ENCODE measurements at places on chromosomes 6 and 20.

DNA sequence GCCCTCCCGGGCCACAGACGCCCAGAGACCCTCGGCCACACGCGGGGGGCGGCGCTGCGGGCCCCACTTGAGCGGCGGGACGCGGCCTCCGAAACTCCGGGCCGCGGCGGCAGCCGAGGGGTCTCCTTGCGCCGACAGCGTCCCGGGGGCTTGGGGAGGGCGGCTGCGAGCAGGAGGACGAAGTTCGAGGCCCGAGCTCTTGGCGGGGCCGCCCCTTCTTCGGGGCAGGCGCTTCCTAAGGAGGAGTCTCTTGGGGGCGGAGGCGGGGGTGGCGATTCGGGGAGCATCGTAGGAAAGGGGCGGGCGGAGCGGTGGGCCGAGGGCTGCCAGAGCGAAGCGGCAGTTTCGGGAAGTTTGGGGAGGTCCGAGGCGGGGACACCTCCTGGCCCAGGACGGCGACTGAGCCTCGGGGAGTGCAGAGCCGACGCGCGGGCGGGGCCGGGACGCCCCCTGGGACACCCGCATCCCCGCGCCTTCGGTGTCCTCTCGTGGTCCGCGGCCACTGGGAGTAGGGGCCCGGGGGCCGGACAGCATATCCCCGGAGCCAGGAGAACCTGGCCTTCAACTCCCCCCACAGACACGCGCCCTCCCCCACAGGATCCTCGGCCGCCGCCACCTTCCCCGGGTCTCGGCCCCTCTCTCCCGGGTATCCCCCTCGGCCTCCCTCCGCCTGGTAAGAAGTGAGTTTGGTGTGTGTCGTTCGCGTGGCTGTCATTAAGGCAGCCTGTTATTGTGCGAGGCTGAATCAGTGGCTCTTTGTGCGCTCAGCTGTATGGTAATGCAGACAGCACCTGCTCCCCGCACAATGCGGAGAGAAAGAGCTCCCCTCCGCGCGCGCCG is 613 bp upstream of the DLL1 start:
- no peak for DNase-seq

DNA sequence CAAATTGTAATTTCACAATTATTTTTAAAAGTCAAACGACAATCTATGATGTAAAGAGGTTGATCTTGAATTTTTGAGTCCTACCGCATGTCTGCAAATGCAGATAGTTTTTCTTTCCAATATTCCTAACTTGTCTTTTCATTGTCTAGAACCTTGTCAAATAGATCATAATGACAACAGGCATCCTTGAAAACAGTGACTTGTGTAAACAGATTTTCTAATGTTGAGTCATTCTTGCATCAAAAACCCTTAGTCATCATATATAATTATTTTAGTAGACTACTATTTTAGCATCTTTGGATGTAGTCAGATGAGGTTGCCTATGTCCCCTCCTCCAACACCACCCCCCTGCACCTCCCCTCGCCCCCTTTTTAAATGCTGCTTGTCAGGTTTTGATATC is 43.8 kb downstream of the BMP6 start:
- DNase-seq: no peak

DNA sequence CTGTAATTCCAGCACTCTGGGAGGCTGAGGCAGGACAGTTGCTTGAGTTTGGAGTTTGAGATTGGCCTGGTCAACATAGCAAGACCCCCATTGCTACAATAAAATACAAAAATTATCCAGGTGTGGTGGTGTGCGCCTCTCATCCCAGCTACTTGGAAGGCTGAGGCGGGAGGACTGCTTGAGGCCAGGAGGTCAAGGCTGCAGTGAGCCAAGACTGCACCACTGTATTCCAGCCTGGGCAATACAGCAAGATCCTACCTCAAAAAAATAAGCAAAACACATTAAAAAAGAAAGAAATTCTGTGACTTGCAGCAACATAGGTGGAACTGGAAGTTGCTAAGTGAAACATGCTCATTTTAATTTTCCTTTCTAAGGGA is 106.0 kb upstream of the NFATC2 start:
- no peak for DNase-seq

GRCh38 chr6:30200551-30201281 is 12.5 kb downstream of the TRIM26 start:
- no peak for DNase-seq

GRCh38 chr6:122392564-122393350 is 6.7 kb upstream of the HSF2 start:
- no peak for DNase-seq

DNA sequence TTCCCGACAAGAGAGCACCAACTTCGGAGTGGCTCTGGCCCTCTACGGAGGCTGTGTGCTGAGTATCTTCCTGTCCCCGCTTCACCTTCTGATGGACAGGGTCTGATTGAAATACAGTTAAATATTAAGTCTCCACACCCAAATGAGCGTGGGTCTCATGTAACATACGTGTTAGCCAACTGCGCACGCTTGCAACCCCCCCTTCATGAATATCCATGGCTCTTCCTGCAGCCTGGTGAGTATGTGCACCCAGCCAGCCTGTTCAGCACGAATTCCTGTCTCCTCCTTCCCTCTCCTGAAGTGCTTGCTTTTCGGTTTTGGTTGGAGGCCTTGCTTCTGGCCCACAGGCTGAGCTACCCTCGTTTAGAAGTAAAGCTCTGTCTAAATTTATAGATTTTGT is 102.9 kb upstream of the FRMD1 start:
- DNase-seq: no peak

DNA sequence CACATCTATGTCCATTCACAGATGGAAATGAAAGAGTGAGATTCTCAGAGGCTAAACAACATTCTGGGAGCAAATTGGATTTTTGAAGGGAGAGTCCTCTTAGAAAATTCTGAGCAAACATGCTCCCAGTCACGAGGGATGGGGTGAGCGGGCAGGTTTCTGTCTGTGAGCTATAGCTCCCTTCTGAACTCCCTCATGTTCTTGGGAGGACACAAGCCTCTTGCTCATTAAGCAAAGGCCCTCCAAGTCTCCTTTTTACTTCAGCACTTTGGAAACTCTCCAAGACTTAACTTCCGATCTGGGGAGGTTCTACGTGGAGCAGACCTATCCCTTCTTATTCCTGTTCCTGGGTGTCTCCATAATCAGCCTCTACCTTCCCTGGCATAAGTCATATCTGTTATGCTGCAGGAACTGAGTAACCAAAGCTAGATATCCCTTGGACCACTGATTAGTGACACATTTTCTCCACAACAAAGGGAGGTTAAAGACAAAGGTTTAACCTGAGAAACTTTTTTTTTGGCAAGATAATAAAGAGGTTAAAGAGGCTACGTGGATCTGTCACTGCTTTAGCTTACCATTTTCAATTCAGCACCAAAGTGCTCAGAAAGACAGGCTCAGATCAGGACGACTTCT is 33.0 kb upstream of the SMIM29 start:
- no peak for DNase-seq

DNA sequence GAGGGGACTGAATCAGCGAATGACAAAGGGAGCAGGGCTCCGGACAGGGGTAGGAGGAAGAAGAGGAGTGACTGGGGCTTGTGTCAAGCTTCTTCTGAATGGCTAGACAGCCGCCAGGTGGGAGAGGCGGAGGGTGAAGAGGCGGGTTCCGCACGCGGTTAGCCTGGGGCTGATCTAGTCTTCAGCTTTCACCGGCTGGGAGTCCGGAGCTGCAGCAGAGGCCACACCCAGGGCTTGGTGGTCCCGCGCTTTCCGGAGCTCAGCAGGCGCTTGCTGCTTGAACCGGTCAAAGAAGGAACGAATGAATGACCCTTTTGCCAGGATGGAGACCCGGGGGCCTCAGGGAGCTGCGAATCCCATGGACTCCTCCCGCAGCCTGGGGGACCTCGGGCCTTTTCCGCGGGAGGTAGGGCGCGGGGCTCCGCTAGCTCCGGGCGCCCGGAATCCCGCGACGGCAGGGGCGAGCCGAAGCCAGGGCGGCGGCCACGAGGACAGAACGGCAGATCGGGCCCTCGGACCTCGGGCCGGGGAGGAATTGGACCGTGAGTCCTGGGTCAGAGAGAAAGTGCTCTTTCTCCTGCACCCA is at the start of gene C6orf141:
C6orf141 (plus strand) TSS at position 177 of the 586 bp plus-strand sequence; CDS start at position 302, 125 bp downstream.
- DNase-seq: no peak

GRCh38 chr6:46290421-46291274 is 119.9 kb upstream of the ENPP5 start:
- no peak for DNase-seq

GRCh38 chr6:25130518-25130917 is 148.7 kb upstream of the CARMIL1 start:
- DNase-seq: no peak

DNA sequence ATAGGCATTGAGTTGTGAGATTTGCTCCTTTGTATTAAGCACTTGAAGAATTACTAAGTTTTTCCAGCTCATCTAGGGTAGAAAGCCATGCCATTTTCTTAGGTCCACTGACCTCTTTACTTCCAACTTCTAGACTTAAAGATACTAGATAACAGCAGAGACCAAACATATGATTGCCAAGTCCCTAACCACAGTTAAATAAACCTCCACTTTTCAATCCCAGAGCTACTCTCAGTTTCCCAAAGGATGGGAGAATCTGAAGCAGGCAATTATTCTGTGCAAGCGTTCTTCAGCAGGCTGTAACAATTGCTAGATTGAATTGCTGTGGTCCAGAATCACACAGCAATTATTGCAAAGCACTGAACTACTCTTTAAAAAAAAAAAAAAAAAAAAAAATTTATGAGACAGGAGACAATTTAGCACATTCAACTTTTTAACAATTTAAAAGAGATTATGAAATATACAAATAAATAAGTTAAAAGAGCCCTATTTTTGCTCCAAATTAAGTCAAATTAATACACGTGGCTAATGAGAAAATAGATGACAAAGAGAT is 104.0 kb upstream of the PRSS16 start:
- DNase-seq: no peak

DNA sequence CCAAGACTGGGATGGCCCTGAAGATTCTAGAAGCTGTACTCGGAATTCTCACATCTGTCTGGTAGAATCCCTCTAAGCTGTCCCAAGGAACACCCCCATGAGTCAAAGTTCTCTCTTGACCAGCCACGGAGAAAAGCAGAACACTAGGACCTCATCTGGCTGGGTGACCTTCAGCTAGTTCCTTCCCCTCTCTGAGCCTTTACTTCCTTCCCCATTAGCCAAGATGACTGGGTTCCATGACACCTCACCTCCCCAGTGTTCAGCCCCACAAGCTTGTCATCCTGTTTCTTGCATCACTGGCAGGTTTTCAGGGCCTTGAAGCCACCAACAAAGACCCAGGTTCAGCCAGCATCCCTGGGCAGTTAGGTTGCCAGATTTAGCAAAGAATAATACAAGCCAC is 47.8 kb downstream of the MAFB start:
- DNase-seq: no peak

DNA sequence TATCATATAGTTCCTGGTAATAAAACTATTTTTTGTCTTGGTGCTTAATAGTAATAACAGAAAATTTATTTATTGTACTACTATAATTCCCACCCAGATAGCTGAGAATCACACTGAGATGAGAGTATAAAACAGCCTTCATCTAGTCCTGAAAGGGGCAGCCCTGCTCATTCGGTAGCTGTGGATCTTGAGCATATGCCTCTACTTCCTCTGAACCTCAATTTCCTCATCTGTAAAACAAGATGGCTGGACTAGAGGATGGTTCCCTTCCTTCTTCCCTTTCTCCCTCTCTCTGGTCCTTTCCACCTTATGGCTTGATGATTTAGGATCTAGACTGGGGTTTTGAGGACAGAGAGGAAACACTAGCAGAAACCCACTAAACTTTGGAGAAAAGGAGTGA is 15.0 kb downstream of the FKBP5 start:
- no peak for DNase-seq

DNA sequence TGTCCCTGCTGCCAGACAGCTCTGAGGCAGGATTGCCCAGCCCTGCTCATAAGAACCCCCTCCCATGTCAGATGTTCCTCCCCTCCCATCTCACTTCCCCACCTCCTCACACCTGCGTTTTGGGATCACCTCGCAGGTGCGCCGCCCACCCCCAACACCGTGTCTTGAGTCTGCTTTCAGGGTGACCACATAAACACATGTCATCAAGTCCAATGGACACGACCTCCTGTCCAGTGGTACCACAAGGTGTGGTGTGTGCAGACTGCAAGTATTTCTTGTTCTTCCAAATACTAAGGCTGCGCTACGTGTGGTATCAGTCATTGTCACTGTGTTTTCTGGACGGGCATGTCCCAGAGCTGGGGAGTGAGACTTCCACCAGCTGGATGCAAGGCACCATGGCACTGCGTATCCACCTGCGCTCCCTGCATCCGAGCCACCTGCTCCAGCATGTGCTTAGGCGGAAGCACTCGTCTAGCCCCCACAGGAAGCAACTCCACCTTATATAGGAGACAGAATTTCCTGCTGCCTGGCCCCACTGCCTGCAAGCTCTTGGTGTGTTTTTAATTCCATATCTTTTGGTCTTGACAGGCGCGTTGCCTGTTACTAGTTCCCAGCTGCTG is 119.7 kb upstream of the NXT1 start:
- DNase-seq: no peak

DNA sequence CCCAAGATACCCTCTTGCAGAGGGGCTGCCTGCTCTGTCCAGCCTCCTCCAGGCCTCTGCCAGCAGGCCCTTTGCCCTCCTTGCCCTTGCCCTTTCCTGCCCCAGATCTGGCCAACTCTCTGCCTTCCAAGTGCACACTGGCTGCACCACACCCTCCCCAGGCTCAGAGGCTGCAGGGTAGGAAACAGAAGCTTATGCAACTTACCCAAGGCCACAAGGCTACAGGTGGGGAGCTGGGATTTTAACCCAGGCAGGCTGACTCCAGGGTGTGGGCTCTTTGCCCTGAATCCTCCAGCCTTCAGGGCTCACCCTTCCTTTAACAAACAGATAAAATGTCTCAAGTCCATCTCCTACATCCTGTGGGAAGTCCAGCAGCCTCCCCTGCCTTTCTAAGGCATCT is 14.5 kb upstream of the TRAF3IP2 start:
- no peak for DNase-seq

GRCh38 chr20:21006611-21007010 is 99.5 kb downstream of the LINC00237 start:
- no peak for DNase-seq

DNA sequence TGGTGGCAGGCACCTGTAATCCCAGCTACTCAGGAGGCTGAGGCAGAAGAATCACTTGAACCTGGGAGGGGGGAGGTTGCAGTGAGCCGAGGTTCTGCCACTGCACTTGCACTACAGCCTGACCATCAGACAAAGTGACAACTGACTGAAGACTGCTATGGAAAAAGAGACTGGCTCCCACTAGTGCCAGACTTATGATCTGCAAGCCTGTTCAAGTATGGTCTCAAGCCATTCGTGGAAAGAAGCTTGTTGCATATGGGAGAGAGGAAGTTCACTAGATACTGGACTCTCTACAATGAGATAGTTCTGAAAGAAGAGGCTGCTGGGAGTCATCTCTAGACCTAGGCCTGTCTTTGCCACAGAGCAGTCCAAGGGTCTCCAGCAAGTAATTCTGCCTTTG is 26.7 kb downstream of the MDN1 start:
- DNase-seq: no peak

DNA sequence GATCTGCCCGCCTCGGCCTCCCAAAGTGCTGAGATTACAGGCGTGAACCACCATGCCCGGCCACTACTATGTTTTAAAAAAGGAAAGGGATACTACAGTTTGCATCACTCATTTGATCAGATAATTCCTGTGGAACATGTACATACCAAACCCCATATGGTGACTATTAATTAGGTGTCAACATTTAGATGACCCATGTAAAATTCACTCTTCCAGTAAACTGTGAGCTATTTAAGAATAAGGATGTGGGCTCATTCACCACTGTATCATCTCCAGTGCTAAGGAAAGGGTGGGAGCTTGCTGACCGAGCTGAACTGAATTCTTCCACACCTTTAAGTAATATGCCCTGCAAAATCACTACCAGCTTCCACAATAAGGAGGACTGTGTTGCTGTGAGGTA is 127.5 kb downstream of the BTBD9 start:
- no peak for DNase-seq

GRCh38 chr6:52603000-52603795 is 26.3 kb upstream of the TRAM2 start:
- no peak for DNase-seq

GRCh38 chr6:152338335-152339125 is 298.6 kb downstream of the SYNE1 start:
- DNase-seq: no peak

Measured in AG04449 (cell line).